Fibroblast of the aortic adventitia (primary cell): ENCODE measurements at places on chromosomes 16 and 17. TPM values are rescaled to one million over a fixed set of nuclear protein-coding genes. Genes with fewer than 3 reads are reported as not detected.

The PLD6 gene
- total RNA-seq, result 3.1 and 4.3 TPM in 2 replicates

The CDH16 gene
- total RNA-seq, result not detected in 2 replicates

The SPEM3 gene
- total RNA-seq, result 0.25 TPM in 1 of 2 replicates, not detected in the other

The ABCA9 gene
- total RNA-seq, result 122 and 235 TPM in 2 replicates

The TMEM235 gene
- total RNA-seq, result not detected in 2 replicates

The GPRC5B gene
- 20.2 and 47.4 TPM in 2 replicates for total RNA-seq

The CACNG3 gene
- total RNA-seq, result not detected in 2 replicates

The HSF4 gene
- 6.4 and 17.9 TPM in 2 replicates for total RNA-seq

The TMC7 gene
- 0.41 and 1.5 TPM in 2 replicates for total RNA-seq

The RABEP1 gene
- 43.5 and 81.4 TPM in 2 replicates for total RNA-seq

The CHST5 gene
- total RNA-seq, result 0.09 TPM in 1 of 2 replicates, not detected in the other

The FOXJ1 gene
- not detected in 2 replicates for total RNA-seq

The CIAO2B gene
- total RNA-seq, result 12.8 and 109 TPM in 2 replicates

The ICAM2 gene
- 2.6 and 3.0 TPM in 2 replicates for total RNA-seq

The LDHD gene
- total RNA-seq, result 0.18 and 2.9 TPM in 2 replicates

The ANKS4B gene
- total RNA-seq, result not detected in 2 replicates

The EFNB3 gene
- 0.90 and 3.9 TPM in 2 replicates for total RNA-seq

The HOXB1 gene
- total RNA-seq, result not detected in 2 replicates

The LPCAT2 gene
- total RNA-seq, result 34.1 and 35.6 TPM in 2 replicates

The SEZ6L2 gene
- 1.4 and 12.3 TPM in 2 replicates for total RNA-seq

The MARCHF10 gene
- 0.09 TPM in 1 of 2 replicates, not detected in the other for total RNA-seq

The SALL1 gene
- total RNA-seq, result 0.16 and 2.6 TPM in 2 replicates

The CYTH1 gene
- total RNA-seq, result 7.8 and 13.8 TPM in 2 replicates

The NTN1 gene
- total RNA-seq, result 0.33 and 0.81 TPM in 2 replicates

The AIPL1 gene
- total RNA-seq, result 0.09 TPM in 1 of 2 replicates, not detected in the other

The CLDN9 gene
- total RNA-seq, result not detected in 2 replicates

The SPN gene
- total RNA-seq, result not detected in 2 replicates

The TNFSF12 gene
- total RNA-seq, result 10.1 and 14.5 TPM in 2 replicates

The OR3A3 gene
- not detected in 2 replicates for total RNA-seq

The CHAD gene
- total RNA-seq, result not detected in 2 replicates

The TEKT5 gene
- total RNA-seq, result 0.09 TPM in 1 of 2 replicates, not detected in the other

The JPH3 gene
- total RNA-seq, result not detected in 2 replicates

The ZDHHC7 gene
- 45.6 and 82.5 TPM in 2 replicates for total RNA-seq

The EME1 gene
- 9.1 TPM in 1 of 2 replicates, not detected in the other for total RNA-seq

The MRPL12 gene
- total RNA-seq, result 19.2 and 23.7 TPM in 2 replicates

The CDRT4 gene
- total RNA-seq, result 2.9 TPM in 1 of 2 replicates, not detected in the other

The HCRT gene
- not detected in 2 replicates for total RNA-seq

The ACSM2A gene
- not detected in 2 replicates for total RNA-seq

The PRDM7 gene
- not detected in 2 replicates for total RNA-seq

The SLC43A2 gene
- total RNA-seq, result 3.0 and 9.3 TPM in 2 replicates

The UBALD1 gene
- total RNA-seq, result 5.2 and 7.1 TPM in 2 replicates

The VPS9D1 gene
- total RNA-seq, result 8.6 and 11.3 TPM in 2 replicates

The ITGA2B gene
- 0.36 TPM in 1 of 2 replicates, not detected in the other for total RNA-seq

The PTGES3L gene
- 0.18 and 0.65 TPM in 2 replicates for total RNA-seq

The NOD2 gene
- total RNA-seq, result not detected in 2 replicates

The MLST8 gene
- total RNA-seq, result 27.4 and 30.8 TPM in 2 replicates

The KRTAP9-4 gene
- not detected in 2 replicates for total RNA-seq

The SCN4A gene
- 0.18 TPM in 1 of 2 replicates, not detected in the other for total RNA-seq

The CHD3 gene
- 81.5 and 143 TPM in 2 replicates for total RNA-seq

The SOX9 gene
- 2.1 and 2.4 TPM in 2 replicates for total RNA-seq

The CA7 gene
- total RNA-seq, result not detected in 2 replicates
